Heart right ventricle (tissue), 16 donors: ENCODE measurements at places on chromosomes 4 and X. TPM values are rescaled to one million over a fixed set of nuclear protein-coding genes. Genes with fewer than 3 reads are reported as not detected.

- H3K36me3 ChIP-seq: no peaks in the 10 kb centered on the region
- DNase-seq: no peak
- no peak overlapping the region for H3K27ac ChIP-seq
- no peak overlapping the region for H3K4me3 ChIP-seq
- no peaks in the 10 kb centered on the region for H3K4me1 ChIP-seq
Observed at GRCh38 chr4:104967034-104967401, 179.7 kb upstream of the TET2 start.

GRCh38 chrX:46572340-46572936 is 1.1 kb upstream of the CHST7 start:
- H3K4me3 ChIP-seq: no peak overlapping the region
- H3K36me3 ChIP-seq: no peaks in the 10 kb centered on the region
- no peak for DNase-seq
- peaks cover 21% of the 10 kb centered on the region for H3K4me1 ChIP-seq

AFP gene
- not detected for total RNA-seq

GRCh38 chr4:109816082-109816442 is 500 bp downstream of the GAR1 start:
- DNase-seq: no peak
- peaks cover 8% of the 10 kb centered on the region for H3K4me1 ChIP-seq
- peak overlapping the region; percentile 90 for H3K27ac ChIP-seq
- H3K36me3 ChIP-seq: no peaks in the 10 kb centered on the region

- DNase-seq: no peak
- H3K36me3 ChIP-seq: no peaks in the 10 kb centered on the region
- no peak overlapping the region for H3K4me3 ChIP-seq
- no peaks in the 10 kb centered on the region for H3K27me3 ChIP-seq
- H3K4me1 ChIP-seq: peaks cover 6% of the 10 kb centered on the region
Observed at GRCh38 chr4:17197070-17197469, 298.6 kb upstream of the LDB2 start.

NAT8L gene
- total RNA-seq: 0.87 TPM

DNA sequence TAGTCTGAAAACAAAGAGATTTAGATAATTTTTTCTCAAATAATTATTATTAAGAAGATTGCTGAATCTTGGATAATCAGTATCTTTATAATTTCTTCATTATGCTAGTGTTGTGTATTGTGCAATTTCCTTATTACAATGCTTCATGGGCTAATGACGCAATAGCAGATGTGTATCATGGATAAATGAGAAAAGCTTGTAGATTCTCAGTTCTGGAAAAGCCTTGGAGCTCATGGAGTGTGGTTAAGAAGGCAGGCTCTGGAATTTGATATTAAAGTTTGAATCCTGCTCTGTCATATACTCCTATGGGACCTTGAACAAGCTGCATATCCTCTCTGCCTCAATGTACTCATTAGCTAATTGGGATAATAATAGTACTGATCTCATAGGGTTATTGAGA is 18.9 kb upstream of the CXCL8 start:
- no peak overlapping the region for H3K4me3 ChIP-seq
- H3K27me3 ChIP-seq: no peaks in the 10 kb centered on the region
- no peaks in the 10 kb centered on the region for H3K4me1 ChIP-seq
- no peaks in the 10 kb centered on the region for H3K36me3 ChIP-seq

- peaks cover 8% of the 10 kb centered on the region for H3K4me1 ChIP-seq
- H3K4me3 ChIP-seq: no peak overlapping the region
- no peaks in the 10 kb centered on the region for H3K27me3 ChIP-seq
- H3K36me3 ChIP-seq: no peaks in the 10 kb centered on the region
- DNase-seq: no peak
- H3K27ac ChIP-seq: no peak overlapping the region
Observed at GRCh38 chr4:124025000-124025399, 628.4 kb downstream of the SPRY1 start.

DNA sequence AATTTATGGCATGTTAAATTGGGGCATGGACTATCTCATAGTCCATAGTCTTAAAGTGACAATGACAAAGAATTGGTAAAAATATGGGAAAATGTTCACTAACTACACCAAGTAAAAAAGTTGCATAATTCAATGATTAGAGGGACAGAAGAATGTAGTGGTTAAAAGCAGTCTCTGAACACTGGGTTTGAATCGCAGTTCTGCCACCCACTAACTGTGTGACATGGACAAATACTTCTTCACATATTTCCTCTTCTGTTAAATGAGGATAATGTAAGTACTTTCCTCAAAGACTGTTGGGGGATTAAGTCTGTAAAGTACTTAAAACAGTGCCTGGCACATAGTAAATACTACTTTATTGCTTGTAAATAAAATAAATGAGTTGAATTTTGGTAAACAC is 15.3 kb downstream of the COQ2 start:
- peaks cover 75% of the 10 kb centered on the region for H3K36me3 ChIP-seq
- no peak overlapping the region for H3K4me3 ChIP-seq
- no peak overlapping the region for H3K27ac ChIP-seq
- H3K27me3 ChIP-seq: no peaks in the 10 kb centered on the region
- no peaks in the 10 kb centered on the region for H3K4me1 ChIP-seq

DNA sequence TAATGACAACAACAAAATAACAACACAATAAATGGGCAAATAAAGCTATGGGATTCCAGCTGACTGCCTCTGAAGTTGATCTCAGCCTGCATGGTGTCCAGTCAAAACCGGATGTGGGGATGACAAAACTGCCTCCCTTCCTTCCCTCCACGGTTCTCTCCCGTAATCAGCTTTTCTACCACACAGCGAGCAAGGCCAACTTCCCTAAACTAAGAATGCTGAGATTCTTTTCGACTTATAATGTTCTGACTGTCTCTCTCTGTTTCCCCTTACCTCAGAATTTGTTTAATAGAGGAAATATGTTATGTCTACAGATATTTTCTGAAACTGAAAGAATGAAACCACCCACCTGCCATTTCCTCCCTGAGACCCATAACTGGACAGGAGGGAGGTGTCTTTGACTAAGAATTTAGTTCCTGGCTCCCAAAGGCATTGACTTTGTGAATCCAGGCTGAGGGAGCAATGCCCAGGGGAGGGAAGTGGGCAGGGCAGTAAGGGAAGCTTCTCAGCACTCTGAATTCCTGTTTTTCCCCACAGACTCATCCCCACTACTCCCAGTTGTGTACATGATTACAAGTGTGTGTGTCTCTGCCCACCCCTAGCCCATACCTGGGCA is 1.0 kb upstream of the TLR1 start:
- no peaks in the 10 kb centered on the region for H3K27me3 ChIP-seq
- H3K36me3 ChIP-seq: no peaks in the 10 kb centered on the region
- peak overlapping the region; percentile 68 for H3K27ac ChIP-seq
- H3K4me3 ChIP-seq: peak overlapping the region; percentile 32
- peak; percentile 36 for DNase-seq

HS3ST1 gene
- 1.5 TPM for total RNA-seq

DNA sequence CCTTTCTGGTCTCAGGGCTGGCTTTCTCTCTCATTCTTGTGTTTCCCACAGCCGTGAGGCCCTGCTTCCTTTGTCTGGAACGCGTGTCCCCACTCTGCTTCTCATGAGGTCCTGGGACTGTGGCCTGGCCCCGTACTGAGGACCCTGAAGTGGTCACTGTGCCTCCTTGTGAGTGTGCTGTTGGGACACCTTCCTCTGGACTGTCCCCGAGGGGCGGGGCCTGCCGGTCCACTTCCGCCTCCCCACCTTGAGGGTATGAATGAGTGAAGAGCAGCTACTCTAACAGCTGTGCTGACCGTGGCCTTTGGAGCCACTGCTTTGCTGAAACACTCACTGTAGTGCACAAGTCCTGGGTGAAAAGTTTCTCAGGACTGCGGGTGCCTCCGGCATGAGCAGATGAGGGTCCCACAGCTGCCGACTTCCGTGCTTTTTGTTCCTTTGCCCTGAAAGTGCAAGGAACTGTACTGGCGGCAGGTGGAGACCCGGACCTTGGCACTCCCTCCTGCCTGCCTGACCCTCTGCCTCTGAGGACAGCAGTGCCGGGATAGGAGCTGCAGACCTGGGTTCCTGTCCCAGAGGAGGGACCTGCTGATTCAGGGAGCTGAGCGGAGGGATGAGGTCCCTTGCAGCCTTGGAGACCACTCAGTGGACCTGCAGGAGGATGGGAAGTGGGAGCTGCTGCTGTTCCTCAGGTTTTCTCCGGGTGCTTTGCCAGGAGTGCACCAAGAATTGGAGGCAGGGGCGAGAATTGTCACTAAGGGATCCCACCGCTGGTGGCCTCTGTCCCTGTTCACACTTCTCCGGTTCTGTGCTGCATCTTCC is 38.0 kb downstream of the HTT-AS start:
- H3K27me3 ChIP-seq: no peaks in the 10 kb centered on the region
- H3K4me3 ChIP-seq: no peak overlapping the region
- no peaks in the 10 kb centered on the region for H3K36me3 ChIP-seq
- no peak for DNase-seq

ANOS1 gene
- 7.8 TPM for total RNA-seq

DNA sequence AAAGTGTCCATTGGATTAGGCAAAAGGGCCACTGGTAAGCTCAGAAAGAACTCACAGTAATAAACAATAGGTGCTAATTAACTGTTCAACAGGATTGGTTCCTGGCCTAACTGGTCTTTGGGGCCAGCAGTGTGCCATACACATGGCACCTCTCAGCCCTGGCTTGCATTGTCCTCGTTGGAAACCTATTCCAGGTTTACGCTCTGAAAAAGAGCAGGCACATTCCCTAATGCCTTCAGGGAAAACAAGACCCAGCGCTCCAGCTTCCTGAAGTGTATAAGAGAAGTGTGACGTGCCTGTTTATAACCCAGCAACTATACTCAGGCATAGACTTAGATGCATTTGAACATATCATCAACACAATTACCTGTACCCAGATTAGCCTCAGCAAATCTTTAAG is 51.9 kb upstream of the RBM47 start:
- H3K36me3 ChIP-seq: no peaks in the 10 kb centered on the region
- DNase-seq: no peak
- no peaks in the 10 kb centered on the region for H3K27me3 ChIP-seq

DNA sequence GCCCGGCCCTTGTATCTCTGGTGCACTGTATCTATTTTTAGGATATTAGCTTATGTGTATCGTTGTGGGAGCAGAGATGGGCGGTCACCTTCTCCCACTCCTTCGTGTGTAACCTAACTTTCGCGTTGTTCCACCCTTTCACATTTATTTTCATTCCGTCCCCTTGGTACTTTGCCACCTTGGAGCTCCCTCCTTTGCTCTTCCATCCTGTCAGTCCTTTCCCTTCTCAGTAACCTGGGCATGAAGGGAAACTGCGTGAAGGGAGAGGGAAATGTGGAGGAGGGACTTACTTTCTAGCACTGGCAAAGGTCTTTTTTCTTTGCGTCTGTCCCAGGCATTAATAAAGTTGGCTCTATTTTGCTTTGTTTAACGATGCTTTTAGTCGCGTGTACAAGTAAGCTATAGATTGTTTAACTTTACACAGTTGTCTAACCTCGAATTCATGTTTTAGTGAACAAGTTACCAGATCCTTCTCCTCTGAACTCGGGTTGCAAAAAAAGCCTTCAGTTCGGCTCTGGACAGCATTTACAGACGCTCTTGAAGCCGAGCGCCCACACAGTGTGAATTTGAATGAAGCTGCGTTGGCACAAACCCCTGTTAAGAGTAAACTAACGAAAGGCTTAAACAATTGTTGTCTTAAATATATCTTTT is 3.9 kb downstream of the PCDH10 start:
- no peaks in the 10 kb centered on the region for H3K36me3 ChIP-seq
- peaks cover 30% of the 10 kb centered on the region for H3K27me3 ChIP-seq
- peaks cover 6% of the 10 kb centered on the region for H3K4me1 ChIP-seq
- peak overlapping the region; percentile 8 for H3K4me3 ChIP-seq
- no peak for DNase-seq
- no peak overlapping the region for H3K27ac ChIP-seq

TEX13C gene
- not detected for total RNA-seq

SPANXD gene
- not detected for total RNA-seq

- H3K36me3 ChIP-seq: no peaks in the 10 kb centered on the region
- no peaks in the 10 kb centered on the region for H3K4me1 ChIP-seq
- H3K4me3 ChIP-seq: no peak overlapping the region
- no peaks in the 10 kb centered on the region for H3K27me3 ChIP-seq
Observed at GRCh38 chrX:128165884-128166408, 113.7 kb upstream of the ACTRT1 start.

GRCh38 chrX:38268011-38268410 is 47.3 kb upstream of the SRPX start:
- H3K36me3 ChIP-seq: no peaks in the 10 kb centered on the region
- no peaks in the 10 kb centered on the region for H3K4me1 ChIP-seq
- no peak overlapping the region for H3K4me3 ChIP-seq
- no peak overlapping the region for H3K27ac ChIP-seq
- H3K27me3 ChIP-seq: no peaks in the 10 kb centered on the region
- no peak for DNase-seq

- H3K4me3 ChIP-seq: peak overlapping the region; percentile 4
- peak overlapping the region; percentile 72 for H3K27ac ChIP-seq
- H3K36me3 ChIP-seq: no peaks in the 10 kb centered on the region
- no peak for DNase-seq
- no peaks in the 10 kb centered on the region for H3K27me3 ChIP-seq
Observed at GRCh38 chr4:163665521-163666331, 171.2 kb downstream of the TMA16 start.

DNA sequence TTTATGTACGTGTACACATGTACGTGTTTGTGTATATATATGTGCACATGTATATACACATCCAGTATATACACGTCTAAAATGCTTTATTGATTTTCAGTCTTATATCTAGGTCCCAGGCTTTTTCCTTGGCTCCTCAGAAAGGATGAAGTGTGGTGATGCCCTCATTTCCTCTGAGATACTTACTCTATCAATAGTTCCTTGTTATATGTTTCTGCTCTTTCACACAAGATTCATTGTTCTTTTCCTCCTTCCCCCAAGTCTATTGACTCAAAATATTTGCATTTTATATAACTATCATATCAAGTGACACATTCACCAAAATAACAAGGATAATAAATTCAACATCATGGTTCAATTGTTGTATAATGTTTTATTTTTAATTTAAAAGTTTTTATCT is 359.2 kb downstream of the EPHA5 start:
- H3K27ac ChIP-seq: no peak overlapping the region
- no peak overlapping the region for H3K4me3 ChIP-seq
- no peaks in the 10 kb centered on the region for H3K4me1 ChIP-seq
- DNase-seq: no peak
- H3K36me3 ChIP-seq: no peaks in the 10 kb centered on the region

DNA sequence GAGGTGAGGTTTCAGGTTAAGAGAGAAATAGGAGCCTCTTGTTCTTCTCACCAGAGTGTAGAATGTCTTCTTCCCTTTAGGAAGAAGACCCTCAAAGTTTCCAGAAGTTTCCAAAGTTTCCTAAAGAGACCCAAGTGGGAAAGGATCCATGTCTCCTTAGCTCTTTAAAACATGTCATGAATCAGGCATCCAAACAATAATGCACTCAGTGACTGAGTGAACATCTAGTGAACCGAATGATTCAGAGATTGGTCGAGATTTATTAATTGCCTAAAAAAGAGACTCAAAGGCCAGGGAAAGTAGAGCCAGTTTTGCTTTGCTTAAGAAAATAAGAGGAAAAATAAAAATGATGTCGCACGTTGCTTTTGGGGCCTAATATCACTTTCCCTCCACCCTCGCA is 29.4 kb downstream of the FGF5 start:
- H3K27me3 ChIP-seq: no peaks in the 10 kb centered on the region
- H3K36me3 ChIP-seq: no peaks in the 10 kb centered on the region
- H3K4me1 ChIP-seq: no peaks in the 10 kb centered on the region
- no peak overlapping the region for H3K27ac ChIP-seq
- no peak for DNase-seq
- no peak overlapping the region for H3K4me3 ChIP-seq
